ENCODE measurements at places on chromosomes 4 and X.

DNA sequence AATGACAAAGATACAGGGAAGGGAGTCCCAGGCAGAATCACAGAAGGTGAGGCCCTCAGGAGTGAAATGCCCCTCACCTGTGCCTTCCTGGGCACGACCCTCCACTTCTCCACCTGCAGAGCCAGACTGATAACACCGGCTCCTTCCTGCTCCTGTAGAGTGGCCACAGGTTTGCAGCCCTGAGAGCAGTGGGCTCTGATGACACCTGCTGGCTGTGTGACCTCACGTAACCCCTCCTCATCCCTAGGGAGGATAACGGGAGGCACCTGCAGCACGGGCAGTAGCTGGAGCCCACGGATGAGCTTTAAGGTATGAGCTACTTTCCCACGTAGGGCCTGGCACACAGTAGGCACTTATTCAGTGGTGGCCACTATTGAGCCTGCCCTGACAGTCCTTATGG is 25.5 kb upstream of the MAN2B2 start:
- no peak for DNase-seq

GRCh38 chrX:34343001-34343400 is 210.9 kb upstream of the FAM47A start:
- DNase-seq = no peak

GRCh38 chrX:3582451-3582850 is 131.0 kb downstream of the PRKX start:
- DNase-seq = no peak

DNA sequence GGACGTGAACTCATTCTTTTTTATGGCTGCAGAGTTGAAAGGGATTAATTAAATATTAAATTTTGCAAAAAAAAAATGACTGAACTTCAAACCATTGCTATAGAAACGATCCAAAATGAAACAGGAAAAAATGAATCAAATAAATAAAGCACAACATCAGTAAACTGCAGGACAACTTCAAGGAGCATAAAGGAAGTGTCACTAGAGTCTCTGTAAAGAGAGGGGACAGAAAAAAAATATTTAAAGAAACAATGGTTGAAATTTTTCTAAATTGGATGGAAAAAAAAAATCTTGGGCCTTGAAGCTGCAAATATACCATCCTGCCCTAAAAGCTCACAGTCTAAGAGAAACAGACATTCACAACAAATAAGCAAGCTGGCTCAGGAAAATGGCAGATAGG is 339.3 kb upstream of the INTU start:
- DNase-seq = no peak

DNA sequence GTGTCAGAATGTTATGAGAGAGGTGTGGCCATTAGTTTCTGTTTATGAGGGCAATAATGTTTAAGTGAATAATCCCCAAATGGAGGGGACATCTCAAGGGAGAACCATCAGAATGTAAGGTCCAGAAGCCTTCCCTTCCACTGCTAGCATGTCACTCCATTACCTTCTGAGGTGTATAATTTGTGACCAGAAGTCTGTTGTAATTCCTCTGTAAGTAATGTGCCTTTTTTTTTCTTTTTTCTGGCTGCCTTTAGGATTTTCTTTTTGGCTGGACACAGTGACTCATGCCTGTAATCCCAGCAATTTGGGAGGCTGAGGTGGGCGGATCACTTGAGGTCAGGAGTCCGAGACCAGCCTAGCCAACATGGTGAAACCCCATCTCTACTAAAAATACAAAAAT is 10.8 kb upstream of the COPS4 start:
- DNase-seq = no peak

- no peak for DNase-seq
Observed at GRCh38 chrX:2967998-2968909, 38.1 kb upstream of the ARSH start.

- no peak for DNase-seq
Observed at GRCh38 chrX:24542756-24543155, 77.7 kb downstream of the PDK3 start.

DNA sequence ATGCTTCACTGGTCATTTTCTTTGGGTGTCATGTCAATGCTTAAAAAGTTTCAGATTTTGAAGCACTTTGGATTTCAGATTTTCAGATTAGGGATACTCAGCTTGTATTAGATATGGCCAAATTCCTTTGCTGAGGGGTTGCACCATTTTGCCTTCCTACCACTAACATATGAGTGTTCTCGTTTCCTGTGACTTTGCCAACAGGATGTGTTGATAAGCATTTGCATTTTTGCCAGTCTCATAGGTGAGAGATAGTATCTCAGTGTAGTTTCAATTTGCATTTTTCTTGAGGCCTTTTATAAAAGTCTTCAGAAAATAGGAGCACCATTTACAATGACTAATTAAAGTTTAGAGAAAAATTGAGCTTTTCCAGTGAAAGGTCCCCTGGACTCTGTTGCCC is 71.6 kb upstream of the CLCN4 start:
- DNase-seq = no peak

DNA sequence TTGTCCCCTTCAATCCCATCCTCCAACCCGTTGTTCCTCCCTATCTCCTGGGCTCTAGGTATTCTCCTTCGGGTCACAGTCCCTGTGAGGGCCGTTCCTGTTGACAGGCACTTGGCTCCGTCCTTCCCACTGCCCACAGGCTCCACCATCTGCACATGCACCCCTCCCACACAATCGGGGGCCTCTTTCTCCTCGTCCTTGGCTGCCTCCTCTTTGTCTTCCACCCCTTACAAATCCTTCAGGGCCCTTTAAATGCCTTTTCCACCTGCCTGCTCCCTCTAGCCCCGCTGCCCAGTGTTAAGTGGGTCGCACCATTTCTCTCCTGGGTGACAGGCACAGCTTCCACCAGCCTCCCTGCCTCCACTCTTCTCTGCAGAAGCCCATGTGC is 2.7 kb upstream of the AVPR2 start:
- no peak for DNase-seq

GRCh38 chr4:126735294-126736132 is 897.2 kb upstream of the INTU start:
- no peak for DNase-seq

DNA sequence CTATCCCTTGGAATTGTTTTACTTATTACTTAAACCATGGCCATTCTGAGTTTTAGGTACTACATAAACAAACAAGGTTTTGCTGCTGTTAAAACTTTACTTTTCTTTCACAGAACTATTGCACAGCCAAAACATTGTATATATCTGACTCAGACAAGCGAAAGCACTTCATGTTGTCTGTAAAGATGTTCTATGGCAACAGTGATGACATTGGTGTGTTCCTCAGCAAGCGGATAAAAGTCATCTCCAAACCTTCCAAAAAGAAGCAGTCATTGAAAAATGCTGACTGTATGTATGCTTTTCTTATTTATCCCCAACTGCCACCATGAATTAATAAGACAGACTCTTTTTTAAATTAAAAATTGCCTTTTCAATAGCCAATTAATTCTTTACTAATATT is 69.8 kb downstream of the CCKAR start:
- DNase-seq = no peak

GRCh38 chr4:66885501-66886165 is 659.7 kb downstream of the CENPC start:
- no peak for DNase-seq

DNA sequence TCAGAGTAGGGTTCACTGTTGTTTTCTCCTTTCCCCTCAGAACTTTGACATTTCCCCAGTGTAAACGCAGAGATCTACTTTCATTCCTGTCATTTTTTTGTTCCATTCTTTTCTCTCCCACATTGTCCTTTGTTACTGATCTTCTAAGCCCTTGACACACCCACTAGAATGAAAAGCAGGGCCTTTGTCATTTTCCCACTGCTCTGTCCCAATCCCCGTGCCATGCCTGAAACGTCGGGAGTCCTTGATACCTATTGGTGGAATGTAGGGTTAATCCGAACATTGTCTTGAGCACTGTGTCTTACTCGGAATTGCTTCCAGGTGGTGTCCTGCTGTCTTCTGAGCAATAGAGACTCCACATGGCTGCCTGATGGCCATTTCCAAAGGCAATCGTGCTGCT is 887.1 kb upstream of the FRG1 start:
- DNase-seq = no peak

DNA sequence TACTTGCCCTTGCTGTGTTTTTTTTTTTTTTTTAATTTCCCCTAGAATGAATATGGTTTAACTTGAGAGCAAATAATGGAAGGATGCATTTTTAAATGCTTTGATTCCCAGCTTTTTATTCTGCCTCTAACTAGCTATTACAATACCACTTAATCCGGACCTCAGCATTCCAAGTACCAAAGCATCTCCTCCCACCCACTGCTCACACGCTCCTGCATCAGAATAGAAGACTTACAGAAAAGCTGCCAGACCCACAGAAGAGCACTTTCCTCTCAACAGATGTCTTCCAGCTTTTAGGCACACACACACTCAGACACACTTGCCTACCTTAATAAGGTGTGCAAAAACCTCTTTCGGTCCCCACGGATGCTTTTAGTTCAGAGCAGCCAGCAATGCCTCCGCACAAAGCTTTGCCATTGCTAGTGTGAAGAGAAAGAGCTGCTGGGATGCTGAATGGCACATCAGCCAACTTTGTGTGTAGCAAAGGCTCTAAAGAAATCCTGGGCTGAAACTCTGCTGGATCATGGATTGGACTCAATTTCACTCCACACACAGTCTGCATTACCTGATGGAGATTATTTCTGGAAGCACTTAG is 1056.2 kb downstream of the DMD start:
- DNase-seq = no peak

- DNase-seq = no peak
Observed at GRCh38 chr4:38004887-38005286, 44.7 kb downstream of the PTTG2 start.

- DNase-seq = no peak
Observed at GRCh38 chr4:82559735-82560120, 2.1 kb downstream of the TMEM150C start.

DNA sequence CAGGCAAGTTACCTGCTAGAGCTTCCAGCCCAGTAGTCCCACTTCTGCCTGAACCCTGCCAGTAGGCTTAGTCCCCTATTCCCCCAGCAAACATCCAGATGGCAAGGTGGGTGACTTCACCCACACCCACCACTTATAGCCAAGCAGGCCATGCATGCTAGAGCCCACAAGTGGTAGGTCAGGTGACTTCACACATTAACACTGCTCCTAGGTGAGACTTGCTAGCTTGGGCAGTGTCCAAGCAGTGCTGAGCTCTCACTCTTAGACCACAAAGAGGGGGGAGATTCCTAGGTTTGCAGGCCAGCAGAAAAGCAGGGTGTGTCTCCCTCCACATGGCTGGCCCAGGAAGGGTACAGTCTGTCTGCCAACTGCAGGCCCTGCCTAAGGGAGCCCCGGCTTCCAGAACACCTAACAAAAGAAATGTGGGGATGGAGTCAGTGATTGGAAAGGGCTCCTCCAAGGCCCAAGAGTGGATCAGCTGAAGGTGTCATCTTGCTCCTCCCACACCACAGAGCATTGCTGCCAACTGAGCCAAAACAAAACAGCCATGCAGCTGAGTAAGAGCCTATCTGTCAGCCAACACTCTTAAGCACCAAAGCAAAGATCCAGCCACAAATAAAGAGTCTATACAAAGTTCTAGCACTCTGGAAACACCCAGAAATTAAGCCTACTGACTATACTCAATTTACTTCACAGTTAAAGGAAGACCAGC is 158.1 kb upstream of the USP38 start:
- no peak for DNase-seq

DNA sequence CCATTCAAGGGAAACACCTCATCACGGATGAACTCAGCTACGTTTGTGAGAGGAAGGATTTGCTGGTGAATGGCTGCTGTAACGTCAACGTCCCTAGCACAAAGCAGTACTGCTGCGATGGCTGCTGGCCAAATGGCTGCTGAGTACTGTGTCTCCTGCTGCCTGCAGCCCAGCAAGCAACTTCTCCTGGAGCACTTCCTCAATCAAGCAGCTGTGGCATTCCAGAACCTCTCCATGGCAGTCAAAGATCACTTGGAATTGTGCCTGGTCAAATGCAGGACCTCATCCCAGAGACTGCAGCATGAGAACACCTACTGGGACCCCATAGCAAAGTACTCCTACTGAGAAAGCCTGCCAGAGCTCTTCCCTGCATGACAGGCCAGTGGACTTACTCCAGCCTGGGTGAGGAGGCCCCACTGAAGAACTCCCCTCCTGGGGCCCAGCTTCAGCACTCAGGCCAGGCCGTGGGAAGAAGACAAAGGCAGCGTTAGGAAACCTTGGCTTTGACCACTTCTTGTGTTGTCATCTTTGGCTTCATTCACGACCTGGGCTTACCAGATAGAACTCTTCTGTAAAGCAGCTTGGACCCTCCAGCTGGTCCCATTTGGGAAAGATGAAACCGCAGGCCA is 244.3 kb downstream of the RBMX2 start:
- no peak for DNase-seq

DNA sequence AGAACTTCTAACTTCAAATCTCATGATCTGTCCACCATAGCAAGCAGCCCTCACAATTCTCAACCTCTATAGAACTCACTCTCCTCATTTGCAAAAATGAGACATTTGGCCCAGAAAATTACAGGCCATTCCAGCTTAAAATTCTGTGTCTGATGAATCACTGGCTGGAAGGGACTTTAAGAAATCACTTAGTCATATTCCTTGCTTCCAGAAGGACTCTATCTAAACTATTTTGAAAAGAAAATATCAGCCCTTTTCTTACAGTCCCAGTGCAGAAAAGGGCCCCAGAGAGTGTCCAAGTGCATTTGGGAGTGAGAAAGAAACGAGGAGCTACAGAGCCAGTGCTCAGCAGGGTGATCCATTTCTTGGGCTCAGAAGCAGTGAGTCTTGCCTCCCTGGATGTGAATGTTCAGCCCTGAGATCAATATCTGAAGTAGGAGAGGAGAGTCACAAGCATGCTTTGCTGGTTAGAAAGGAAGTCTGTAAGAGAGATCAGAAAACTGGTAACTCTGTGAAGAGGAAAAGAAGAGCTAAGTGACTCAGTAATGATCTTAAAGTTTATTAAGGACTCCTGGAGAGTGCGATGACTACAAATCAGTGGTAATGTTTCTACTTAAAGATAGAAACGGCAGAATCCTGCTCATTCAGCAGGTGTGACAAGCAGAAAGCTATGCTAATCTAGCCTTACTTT is 139.8 kb downstream of the PALLD start:
- DNase-seq = no peak

DNA sequence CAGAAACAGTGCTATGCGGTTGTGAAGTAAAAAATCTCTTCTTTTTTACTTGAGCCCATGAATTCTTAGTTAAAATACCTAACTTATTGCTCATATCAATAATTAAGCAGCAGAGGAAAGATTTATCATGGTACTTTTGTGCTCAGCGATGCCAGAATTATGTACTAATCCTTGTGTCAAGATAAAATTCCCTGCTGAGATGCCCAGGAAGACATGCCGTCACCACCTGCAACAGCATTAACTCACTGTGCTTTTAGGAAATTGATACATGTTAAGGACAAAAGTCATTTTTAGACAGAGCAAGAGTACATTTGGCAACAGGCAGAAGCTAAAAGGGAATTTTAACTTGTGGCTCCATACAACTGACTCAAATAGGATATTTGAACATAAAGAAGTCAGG is 138.9 kb downstream of the NPNT start:
- DNase-seq = no peak

DNA sequence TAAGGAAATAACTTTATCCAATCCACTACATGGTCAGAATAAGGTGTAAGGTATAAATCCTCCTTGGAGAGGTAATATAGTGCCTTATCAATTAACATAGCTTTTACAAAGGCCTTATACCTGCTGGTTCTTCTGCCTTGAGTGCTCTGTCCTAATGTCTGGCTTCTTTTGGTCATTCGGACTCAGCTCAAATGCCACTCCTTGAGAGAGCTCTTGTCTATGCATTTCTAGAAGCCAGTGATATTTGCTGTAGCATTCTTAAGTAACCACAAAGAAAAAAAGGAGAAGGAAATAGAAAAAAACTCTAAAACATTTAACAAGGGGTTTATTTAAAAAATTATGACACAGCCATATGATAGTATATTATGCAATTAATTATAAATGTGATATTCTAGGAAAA is 444.8 kb upstream of the SLIT2 start:
- no peak for DNase-seq

- DNase-seq = no peak
Observed at GRCh38 chrX:77493677-77494553, 46.7 kb downstream of the FGF16 start.
